ENCODE measurements at places on chromosomes 5 and 9.

- DNase-seq = no peak
Measured at GRCh38 chr5:53820802-53821171, 260.3 kb downstream of the NDUFS4 start.

DNA sequence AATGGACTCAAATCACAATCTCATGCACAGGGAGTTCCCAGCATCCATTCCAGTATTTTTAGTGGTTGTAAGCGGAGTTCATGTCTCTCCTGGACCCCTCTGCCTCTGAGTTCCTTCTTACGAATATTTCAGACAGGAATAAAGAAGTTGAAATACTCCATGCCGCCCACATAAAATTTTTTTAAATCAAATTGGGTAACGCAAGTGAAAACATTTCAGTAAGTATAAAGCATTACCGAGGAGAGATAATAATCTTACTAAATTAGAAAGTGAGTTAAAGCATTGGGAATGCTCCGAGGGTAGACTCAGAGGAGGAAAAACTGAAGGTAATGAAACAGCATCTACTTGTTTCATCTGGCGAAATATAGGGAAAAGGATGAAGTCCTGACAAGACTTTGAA lies 317.6 kb downstream of the ARRDC3 start:
- DNase-seq = no peak

GRCh38 chr9:92503156-92503555 lies 20.9 kb upstream of the ASPN start:
- DNase-seq = no peak

- DNase-seq = no peak
Measured at GRCh38 chr9:110837401-110838005, 168.9 kb downstream of the MUSK start.

DNA sequence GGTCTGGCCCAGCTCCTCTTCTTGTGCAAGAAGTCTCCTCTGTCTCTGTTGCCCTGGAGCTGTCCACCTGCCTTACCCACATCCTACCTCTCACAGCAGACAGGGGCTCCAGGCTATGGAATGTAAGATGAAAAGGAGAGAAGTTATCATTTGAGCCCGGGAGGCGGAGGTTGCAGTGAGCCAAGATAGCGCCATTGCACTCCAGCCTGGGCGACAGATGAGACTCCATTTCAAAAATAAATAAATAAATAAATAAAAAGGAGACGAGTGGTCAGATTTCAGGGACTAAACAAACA lies 37.5 kb upstream of the DENND4C start:
- DNase-seq = no peak

DNA sequence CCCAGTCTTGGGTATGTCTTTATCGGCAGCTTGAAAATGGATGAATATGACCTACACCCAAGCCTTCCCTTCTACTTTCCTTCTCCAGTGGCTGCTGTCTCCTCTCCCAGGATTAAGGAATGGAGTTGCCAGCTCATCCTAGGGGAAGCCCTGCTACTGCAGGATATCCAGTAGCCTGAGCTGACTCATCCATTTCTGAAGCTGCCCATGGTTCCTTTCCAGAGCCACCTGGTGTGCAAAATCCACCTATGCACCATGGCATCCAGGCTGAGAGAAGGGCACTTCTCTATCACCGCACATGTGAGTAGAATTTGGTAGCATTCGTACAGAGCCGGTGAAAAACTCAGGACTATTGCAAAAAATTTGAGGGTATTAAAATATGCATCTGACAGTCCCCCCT lies 290.8 kb downstream of the YTHDC2 start:
- DNase-seq = no peak

All from esophagus squamous epithelium (tissue), 5 donors.